ENCODE measurements at places on chromosomes 13 and 19.
A peak's percentile ranks its signal among the peaks of the same experiment; 100 is the strongest.

- DNase-seq = no peak
Observed at GRCh38 chr13:96651598-96651997, 342.7 kb downstream of the OXGR1 start.

- no peak for DNase-seq
Observed at GRCh38 chr13:77548095-77548494, 12.6 kb downstream of the SCEL start.

DNA sequence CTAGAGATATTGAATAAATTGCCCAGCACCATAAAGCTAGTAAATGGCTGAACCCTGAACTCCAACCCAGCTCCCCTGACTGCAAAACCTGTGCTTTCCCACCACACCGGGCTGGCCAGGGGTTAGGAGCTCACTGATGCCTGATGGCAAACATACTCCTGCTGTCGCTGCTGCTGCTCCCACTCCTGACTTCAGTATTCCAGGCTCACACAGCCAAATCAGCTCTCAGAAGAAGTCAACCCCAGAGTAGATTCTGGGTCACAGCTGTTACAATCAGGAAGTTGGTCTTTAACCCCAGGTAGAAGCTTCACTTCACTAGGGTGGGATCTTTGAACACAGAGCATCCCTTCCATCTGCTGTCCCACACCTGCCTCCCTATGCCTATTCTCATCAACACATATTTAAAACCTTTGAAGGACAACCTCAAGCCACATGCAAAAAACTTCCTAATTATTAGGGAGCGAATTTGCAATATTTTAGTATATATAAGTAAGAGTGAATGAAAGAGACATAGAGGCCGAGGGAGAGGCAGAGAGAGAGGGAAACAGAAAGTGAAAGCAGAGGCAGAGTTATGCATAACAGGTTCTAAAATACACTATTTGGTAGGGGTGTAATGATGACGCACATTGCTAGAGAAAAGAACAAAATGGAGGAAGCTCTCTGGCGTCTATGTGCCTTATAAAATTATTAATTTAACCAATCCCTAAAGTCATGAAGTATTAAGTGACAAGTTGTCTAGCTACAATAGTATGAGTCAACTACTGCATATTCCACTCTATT, 99.4 kb upstream of the SERP2 start:
- peak; percentile 47 for DNase-seq

DNA sequence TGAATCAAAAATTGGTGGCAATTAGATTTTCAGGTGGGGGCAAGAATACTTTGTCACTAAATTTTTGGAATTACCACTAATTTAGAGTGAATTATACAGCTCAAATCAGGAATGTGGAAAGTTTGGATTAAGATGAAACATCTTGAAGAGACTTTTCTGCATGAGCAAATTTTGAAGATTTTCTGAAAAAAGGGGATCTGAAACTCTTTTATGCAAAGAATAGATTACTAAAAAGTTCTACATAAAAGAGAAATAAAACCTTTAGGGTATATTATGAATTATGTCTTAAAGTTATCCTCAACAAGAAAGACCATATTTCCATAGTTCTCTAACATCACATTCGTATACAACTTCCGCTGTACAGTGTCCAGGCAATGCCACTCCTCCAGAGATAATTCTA, 36.7 kb downstream of the ZNF93 start:
- DNase-seq = no peak

DNA sequence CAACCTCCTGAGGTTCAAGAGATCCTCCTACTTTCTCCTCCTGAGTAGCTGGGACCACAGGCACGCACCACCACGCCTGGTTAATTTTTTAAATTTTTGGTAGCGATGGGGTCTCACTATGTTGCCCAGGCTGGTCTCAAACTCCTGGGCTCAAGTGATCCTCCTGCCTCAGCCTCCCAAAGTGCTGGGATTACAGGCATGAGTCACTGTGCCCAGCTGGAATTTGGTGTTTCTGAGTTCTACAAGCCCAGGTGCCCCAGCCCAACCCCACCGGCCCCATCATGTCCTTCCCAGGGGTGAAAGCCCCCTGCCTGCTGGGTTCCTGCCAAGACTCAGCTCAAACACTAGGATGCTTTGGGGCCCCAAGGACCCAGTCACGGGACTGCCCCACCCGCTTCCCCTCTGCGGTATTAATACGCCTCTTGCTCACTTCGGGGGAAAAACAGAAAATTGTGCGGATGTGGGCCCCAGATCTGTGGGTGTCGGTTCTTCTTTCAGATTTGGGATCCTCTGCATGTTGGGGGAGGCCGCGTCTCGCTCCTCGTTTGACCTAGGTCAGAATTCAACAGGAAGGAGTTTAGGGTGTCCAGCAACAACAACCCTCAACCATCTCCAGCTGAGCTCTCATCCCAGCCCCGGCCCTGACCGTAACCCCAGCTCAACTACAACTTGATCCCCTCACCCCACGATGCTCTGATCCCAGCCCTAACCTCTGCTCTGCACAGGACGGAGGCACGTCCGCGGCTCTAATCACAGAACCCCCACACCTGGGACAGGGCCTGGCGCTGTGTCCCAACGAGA, 3.7 kb upstream of the FCER2 start:
- no peak for DNase-seq

- DNase-seq = no peak
Observed at GRCh38 chr13:96707146-96707545, 287.1 kb downstream of the OXGR1 start.

DNA sequence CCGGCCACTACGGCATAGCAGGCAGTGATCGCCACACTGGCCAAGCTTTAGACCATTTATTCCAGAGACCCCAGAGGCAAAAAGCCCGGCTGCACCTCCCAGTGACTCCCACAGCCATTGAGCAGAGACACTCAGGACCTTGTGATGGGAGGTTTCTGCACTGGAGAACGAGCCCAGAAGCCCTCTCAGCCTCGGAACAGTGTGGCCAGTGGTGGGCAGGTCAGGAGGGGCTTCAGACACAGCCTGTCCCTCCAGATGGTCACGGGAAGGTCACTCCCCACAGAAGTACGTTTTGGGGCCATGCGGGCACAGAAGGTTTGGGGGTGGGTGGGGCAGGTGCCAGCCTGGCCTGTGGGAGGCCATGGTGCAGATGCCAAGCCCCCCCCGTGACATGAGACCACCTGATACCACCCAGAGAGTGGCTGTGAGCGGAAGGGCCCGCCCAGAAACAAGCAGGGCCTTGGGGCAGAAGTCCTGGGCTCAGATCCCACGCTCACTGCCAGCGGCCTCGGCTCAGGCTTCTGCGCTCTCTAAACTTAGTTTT, 599 bp upstream of the F10 start:
- DNase-seq = no peak

- peak; percentile 73 for DNase-seq
Observed at GRCh38 chr13:33235078-33235477, 50.5 kb downstream of the STARD13 start.

- no peak for DNase-seq
Observed at GRCh38 chr13:73960474-73960873, 173.7 kb downstream of the KLF12 start.

GRCh38 chr19:38683393-38684077, 36.1 kb downstream of the ACTN4 start:
- DNase-seq = peak; percentile 86

DNA sequence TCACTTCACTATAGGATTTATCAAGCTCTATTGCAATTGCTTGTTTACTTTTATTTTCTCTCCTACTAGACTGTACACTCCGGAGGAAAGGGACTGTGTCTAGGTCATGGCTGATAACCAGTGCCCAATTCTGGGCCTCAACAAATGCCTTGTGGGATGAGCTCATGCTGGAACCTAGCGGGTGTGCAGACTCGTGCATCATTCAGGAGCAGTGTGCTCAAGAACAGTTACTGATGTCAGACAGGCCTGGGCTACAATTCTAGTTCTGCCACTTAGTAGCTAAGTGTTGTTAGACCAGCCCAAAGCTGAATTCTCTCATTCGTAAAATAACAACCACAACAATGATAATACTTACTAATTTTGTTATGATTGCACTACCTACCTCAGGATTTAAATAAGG, 95.4 kb downstream of the CYSLTR2 start:
- DNase-seq = peak; percentile 50

- DNase-seq = no peak
Observed at GRCh38 chr19:50549059-50549926, 18.9 kb downstream of the LRRC4B start.

DNA sequence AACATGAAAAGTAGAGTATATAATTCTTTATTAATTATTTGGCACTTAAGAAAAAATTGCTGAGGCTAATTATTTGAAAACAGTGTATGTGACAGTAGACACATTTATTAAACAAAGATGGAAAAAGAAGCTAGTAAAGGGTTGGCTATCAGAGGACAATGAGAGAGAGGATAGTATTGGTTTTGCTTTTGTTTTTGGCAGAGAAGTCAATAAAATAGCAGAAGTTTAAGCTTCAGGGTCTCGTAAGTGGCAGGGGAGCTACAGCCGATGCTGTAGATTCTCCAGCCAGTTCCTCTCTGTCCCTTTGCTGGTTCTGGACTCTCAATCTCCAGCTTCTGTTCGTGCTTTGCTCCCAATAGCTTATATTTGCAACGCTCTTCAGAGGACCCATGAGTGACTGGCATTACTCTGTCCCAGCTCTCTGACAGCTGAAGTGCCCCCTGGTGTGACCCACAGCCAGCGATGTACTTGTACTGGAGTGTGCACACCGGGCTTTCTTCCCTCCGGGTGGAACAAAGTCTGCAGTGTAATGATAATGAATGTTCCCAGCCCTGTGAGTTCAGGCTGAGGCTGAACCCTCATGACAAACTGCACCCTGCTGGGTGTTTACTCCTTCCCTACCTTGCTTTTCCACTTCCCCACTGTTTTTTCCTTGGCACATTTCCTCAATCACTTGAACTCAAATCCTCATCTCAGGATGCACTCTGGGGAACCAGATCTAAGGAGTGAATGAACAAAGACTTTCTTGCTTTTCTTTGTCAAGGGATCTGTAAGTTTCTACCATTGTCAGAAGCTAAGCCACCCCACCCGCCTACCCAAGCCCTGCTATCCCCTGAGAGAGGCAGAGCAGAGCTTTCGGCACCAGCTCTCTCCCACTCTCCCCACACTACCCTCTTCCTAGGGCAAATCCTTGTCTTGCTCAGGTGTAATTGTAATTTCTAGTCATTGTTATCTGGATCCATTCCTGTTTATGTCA, 254.8 kb downstream of the LHFPL6 start:
- no peak for DNase-seq

- DNase-seq = no peak
Observed at GRCh38 chr19:31353833-31354232, 4.6 kb upstream of the TSHZ3 start.

- DNase-seq = no peak
Observed at GRCh38 chr13:73943137-73943964, 190.9 kb downstream of the KLF12 start.

GRCh38 chr13:79874396-79875360, 393.7 kb downstream of the NDFIP2 start:
- no peak for DNase-seq

- no peak for DNase-seq
Observed at GRCh38 chr13:44257796-44258195, 115.8 kb upstream of the SERP2 start.

GRCh38 chr19:56088497-56089215, 32.4 kb downstream of the ZNF787 start:
- DNase-seq = no peak

- no peak for DNase-seq
Observed at GRCh38 chr13:45519493-45519892, 54.8 kb downstream of the COG3 start.

DNA sequence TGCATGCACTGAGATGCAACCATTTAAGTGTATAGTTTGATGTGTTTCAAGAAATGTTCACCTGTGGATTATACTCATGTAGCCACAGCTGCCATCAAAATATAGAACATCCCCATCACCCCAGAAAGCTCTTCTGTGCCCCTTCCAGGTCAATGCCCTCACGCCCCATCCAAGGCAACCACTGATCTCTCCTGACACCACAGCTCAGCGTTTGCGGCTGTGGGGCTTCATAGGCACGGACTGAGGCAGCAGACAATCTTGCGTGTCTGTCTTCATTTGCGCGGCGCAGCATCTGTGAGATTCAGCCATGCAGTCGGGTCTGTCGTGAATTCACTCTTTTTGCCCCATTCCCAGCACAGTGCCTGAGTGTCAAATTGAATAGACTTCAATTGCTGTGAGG, 153.8 kb upstream of the UQCRFS1 start:
- DNase-seq = no peak

GRCh38 chr13:111359930-111360329, 39.5 kb downstream of the TEX29 start:
- no peak for DNase-seq

GRCh38 chr19:15562861-15563260, 52.2 kb upstream of the CYP4F8 start:
- DNase-seq = peak; percentile 54

DNA sequence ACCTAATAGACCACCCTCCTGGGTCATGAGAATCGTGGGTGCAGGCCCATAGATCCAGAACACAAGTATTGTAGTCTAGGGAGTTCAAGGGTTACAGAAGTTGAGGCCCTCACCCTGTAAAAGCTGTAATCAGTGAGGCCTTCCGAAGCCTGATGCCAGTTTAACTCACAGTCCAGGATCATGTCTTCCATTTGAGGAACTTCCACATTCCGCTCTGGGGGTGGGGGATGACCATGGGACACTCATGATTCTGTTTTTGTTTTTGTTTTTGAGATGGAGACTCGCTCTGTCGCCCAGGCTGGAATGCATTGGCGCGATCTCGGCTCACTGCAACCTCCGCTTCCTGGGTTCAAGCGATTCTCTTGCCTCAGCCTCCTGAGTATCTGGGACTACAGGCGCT, 1.7 kb upstream of the RASIP1 start:
- DNase-seq = no peak

GRCh38 chr13:97266332-97266731, 44.2 kb downstream of the MBNL2 start:
- DNase-seq = no peak

GRCh38 chr13:48902368-48902767, 73.3 kb upstream of the FNDC3A start:
- DNase-seq = peak; percentile 94

DNA sequence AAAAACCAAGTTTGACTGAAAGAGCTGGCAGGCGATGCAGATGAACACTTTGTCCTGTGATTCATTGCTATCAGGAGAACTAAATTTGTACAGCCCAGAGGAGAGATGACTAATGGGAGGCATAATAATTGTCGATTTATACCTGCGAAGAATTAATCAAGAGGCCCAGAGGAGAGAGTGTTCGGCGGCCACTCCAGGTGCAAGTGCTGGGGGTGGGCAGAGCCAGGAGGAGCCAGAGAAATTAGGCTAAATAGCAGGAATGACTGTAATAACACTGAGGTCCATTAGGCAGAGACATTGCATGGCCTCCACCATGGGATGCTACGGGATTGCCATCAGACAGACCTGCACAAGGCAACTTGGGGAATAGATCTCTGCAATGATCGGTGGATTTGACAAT, 107.7 kb upstream of the UQCRFS1 start:
- DNase-seq = no peak

All from foreskin fibroblast (primary cell).